ENCODE measurements at places on chromosomes 5 and 9.

DNA sequence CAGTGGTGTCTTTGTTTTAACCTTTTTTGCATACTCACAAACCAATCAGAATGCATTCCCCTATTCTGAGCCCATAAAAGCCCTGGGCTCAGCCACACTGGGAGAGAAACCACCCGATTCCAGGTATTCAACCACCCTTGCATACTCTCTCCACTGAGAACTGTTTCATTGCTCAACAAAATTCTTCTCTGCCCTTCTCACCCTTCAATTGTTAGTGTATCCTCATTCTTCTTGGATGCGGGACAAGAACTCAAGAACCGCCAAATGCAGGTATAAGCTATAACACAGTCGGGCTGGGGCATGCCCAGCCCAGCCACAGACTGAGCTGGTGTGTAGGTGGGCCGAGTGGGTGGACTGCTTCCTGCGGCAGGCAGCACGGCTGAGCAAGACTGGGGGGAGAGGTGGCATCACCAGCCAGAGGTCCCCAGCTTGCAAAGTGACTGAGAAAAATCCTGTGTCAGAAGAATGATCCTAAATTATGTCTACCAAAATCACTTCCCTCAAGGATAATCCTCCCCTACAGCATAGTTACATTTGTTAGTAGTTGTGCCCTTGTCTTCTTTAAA, 141.0 kb downstream of the SSBP2 start:
- DNase-seq, result no peak

DNA sequence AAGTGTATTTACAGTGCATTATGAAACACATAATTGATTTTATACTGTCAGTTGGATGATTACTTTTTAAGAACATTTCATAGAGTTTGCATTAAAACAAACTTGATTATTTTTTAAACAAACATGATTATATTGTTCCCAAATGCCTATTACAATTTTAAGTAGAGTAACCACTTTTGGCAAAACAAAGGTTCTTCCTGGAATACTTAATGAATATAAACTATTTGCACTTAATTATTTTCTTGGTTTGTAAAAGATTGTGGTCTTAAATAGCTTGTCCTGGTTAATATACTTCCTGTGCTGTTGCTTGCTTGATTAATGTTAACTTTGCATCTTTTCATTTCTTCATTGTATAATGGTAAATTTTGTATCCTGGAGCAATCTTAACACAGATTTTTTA, 180.0 kb downstream of the CDH12 start:
- DNase-seq, result no peak

DNA sequence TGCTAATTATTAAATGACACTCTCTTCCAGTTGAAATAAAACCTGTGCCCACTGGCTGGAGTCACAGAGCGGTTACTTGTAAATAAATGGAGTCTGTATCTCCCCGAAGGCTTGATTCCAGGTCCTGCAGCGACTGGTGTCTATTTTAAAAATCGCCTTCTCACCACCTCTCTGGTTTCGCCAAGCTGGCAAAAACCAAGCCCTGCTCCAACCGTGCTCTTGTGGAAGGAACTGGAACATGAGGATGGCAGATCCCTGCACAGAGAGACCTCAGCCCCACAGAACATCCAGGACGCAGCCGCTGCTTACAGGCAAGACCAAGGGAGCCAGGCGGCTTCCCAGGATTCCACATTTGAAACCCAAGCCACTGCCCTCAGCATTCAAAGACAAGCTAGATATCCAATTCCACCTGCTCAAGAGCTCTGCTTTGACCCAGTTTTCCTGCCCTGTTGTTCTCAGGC, 15.0 kb downstream of the SEMA4D start:
- no peak for DNase-seq

DNA sequence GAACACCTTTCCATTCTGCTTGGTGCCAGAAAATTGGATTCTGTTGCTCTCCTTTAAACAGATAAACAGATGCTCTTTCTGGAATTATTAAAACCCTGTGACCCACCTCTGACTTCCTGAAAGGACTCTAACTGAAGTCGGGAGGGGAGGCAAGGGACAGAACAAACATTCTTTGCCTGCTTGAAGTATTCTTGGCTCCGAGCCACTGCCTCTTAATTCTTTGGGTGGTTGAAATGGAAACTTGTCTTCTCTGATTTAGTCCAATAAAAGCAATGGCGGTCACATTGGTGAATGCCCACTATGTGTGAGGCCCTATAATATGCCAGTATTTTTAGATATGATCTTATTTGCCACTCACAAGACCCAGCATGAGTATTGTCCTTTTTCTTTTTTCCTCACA, 236.8 kb downstream of the SLIT3 start:
- no peak for DNase-seq

DNA sequence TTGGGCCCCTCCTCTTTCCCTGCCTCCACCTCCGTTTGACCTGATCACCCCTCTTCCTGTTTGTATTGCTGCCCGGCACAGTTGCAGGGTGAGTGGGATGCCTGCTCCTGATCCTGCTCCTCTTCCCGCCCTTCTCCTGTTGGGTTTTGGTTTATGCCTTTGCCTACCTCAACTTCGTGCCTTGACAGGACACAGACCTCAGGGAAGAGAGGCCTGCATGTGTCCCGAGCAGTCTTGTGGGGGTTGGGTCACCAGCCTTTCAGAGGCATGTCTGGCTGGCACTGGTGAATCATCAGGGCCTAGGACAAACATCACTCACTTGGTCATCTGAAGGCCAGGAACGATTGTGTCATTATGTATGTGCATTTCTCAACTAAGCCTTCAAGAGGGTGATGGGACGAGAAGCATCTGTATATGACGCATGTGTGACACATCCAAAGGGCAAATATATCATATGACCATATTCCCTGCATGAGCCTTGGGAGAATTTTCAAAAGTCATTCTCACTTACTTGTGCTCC, 56.9 kb downstream of the NPR3 start:
- DNase-seq, result no peak

- DNase-seq, result no peak
Measured at GRCh38 chr5:176888865-176889165, 10.3 kb downstream of the HK3 start.

DNA sequence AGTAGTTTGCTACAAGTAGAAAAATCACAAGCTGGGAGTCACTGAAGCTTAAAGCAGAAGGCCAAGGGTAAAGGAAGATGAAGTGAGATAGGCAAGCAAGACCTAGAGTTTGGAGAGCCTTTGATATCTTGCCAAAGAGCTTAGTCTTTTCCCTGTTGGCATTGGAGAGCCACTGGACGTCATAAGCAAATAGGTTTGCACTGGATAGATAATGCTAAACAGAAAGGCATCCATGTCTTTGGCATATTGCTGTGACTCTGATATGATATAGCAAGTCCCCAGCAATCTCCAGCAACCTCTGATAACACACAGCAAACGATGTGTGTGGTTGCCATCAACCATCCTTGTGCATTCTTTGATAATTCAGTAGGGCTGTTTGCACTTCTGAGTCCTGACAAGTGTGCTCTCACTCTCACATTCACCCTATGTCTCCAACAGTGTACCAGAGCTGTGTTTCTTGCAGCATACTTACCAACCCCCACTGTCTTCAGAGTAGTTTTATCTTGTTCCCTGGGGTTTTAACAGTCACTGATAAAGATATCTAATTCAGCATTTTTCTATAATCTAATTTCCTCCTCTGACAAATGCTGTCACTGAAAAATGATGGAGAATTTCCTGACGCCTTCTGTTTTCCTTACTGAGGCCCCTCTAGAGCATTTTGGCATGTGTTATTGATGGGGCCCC, 16.9 kb upstream of the FREM1 start:
- no peak for DNase-seq

DNA sequence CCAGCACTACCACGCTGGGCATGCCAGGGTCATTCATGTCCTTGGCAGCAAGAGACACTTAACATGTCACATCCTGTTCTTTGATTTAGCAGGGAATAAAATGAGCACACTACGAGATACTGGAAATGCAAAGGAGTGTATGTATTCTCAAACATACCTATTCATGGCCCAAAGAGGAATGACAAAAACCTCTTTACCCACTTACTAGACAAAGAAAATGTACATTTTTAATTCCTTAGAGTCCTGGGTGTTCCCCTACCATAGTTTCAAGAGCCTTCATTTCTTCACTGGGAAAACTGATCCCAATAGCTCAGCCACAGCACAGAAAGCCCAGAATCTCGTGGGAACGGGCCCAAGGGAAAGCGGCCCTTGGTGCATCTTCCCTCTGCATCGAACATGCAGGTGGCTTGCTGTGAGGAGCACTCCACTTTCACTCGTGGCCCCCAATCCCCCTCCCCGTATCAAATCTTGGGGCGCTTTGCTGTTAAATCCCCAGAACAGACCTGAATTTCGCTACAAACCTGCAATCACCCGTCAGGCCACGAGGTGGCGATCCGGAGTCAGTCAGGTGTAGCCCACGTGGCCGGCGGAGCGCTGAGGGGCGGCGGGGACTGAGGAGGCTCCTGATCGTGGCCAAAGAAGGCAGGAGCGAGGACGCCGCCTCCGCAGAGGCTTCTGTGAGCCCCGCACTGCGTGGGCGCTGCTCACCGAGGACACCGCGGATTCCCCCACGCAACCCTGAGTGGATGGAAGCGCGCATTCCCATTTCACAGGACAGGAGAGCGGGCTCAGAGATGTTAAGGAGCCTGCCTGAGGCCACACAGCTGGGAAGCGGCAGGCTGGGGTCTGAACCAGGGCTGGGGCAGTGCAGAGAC, 91.4 kb downstream of the LMX1B start:
- DNase-seq, result peak; percentile 70

GRCh38 chr9:37425298-37425752, 2.8 kb downstream of the GRHPR start:
- no peak for DNase-seq

GRCh38 chr5:171149772-171150171, 159.3 kb upstream of the TLX3 start:
- DNase-seq, result no peak

- DNase-seq, result no peak
Measured at GRCh38 chr5:179759581-179760551, 27.2 kb downstream of the MAML1 start.

- no peak for DNase-seq
Measured at GRCh38 chr9:69389437-69389995, 64.5 kb downstream of the ENTREP1 start.

GRCh38 chr9:79616013-79616412, 44.2 kb downstream of the TLE4 start:
- no peak for DNase-seq

DNA sequence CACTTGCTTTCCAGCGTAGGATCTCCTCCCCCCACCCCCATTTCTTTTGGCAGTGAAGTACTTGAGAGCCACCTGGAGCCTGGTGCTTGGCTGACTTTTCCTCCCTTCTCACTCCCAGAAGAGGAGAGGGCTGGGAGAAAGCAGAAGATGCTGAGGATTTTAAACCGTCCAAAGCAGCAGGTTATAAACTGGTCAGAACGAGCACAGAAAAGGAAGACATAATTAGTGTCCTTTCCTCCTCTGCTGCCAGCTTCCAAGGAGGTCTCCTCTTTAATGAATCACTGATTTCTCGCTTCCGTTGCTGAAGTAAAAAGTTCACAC, 563 bp upstream of the FGF10 start:
- DNase-seq, result no peak

- DNase-seq, result no peak
Measured at GRCh38 chr5:144369006-144369405, 198.3 kb downstream of the KCTD16 start.

DNA sequence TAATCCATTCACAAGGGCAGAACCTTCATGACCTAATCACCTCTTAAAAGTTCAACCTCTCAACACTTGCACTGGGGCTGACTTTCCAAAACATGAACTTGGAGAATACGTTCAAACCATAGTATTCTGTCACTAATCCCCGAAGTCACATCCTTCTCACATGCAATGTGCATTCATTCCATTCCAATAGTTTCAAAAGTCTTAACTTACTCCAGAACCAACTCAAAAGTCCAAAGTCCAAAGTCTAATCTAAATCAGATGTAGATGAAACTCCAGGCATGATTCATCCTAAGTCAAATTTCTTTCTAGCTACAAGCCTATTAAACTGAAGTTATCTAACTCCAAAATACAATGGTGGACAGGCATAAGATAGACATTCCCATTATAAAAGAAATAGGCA, 21.7 kb upstream of the ADAMTSL1 start:
- no peak for DNase-seq

GRCh38 chr5:93654676-93655075, 71.7 kb downstream of the NR2F1 start:
- DNase-seq, result no peak

- no peak for DNase-seq
Measured at GRCh38 chr9:131714161-131714646, 25.7 kb downstream of the RAPGEF1 start.

GRCh38 chr5:72687288-72687687, 129.2 kb upstream of the TNPO1 start:
- no peak for DNase-seq

- DNase-seq, result no peak
Measured at GRCh38 chr5:37657046-37657445, 182.8 kb downstream of the GDNF start.

GRCh38 chr9:134502809-134503211, 138.8 kb upstream of the COL5A1 start:
- DNase-seq, result no peak

GRCh38 chr5:135913713-135914626, 18.3 kb upstream of the IL9 start:
- no peak for DNase-seq

DNA sequence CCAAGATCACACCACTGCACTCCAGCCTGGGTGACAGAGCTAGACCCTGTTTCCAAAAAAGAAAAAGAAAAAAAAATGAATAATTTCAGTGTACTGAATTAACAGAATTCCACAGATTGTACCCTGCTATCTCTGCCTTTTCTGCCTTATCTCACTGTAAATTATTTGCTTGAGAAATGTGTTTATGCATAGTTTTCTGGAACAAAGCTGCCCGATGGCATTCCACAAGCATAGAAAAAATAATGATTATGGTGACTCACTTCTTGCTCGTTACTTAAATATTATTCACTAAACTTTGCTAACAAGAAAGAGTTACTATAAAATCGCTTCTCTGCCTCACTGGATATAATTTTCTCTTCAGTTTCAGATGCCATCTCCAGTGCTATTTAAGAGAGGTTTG, 88.7 kb upstream of the FAM169A start:
- no peak for DNase-seq

- peak; percentile 61 for DNase-seq
Measured at GRCh38 chr5:177317959-177318377, 6.3 kb upstream of the MXD3 start.
